ENCODE measurements at places on chromosomes 7 and 10.

- DNase-seq = no peak
Observed at GRCh38 chr7:2849941-2850766, 6.0 kb upstream of the GNA12 start.

DNA sequence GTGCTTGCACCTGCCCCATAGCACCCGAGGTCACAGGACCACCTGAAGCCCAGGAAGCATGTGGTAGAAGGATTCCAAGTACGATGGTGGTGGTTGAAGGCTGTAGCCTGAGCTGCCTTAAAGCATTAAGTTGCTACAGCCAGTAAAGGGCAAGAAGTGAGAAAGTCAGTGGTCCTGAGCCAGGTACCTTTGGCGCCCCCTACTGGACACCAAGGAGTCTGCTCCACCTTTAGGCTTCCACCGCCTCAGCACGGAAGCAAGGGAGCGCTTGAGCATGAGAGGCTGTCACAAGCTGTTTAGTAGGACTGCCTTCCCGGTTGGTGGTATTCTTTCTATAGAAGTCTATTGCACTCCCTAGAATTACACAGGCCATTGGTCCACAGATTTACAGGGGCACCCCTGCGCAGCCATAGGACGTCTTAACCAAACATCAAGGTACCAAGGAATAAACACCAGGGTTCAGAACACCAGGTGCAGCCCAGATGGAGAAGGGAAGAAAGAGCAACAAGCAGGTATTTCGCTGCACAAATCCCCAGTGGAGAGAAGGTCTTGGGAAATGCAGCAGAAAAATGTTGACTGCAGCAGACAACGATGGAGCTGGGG lies 2.2 kb downstream of the CRTAC1 start:
- peak; percentile 40 for DNase-seq

GRCh38 chr7:47385536-47386125 lies 196.3 kb downstream of the TNS3 start:
- no peak for DNase-seq

GRCh38 chr7:38975944-38976392 lies 1.7 kb upstream of the POU6F2 start:
- DNase-seq = no peak

DNA sequence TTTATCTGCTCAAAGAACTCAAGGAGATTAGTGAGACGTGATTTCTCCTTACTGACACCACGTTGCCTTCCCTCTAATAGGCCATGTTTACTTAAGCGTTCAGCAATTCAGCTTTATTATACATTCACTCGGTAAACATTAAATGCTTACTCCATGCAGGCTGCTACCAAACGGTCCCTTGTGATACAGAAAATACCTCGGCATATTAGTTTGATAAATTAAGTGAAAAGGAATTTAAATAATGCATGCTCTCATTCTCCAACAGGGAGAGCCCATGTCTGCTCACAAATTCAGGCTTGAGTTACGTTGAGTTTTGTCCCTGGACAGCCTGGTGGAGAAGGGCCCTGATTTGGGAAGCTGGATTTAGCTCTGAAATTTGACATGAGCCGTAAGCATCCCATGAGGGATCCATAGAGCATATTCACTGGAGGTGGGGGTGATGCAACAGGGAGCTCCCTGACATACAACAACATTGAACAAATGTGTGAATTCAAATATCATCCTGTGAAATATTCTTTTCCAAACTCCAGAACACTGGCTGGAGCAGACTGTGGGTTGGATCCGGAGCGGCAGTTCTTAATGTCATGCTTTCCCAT lies 86.3 kb downstream of the TBXAS1 start:
- no peak for DNase-seq

DNA sequence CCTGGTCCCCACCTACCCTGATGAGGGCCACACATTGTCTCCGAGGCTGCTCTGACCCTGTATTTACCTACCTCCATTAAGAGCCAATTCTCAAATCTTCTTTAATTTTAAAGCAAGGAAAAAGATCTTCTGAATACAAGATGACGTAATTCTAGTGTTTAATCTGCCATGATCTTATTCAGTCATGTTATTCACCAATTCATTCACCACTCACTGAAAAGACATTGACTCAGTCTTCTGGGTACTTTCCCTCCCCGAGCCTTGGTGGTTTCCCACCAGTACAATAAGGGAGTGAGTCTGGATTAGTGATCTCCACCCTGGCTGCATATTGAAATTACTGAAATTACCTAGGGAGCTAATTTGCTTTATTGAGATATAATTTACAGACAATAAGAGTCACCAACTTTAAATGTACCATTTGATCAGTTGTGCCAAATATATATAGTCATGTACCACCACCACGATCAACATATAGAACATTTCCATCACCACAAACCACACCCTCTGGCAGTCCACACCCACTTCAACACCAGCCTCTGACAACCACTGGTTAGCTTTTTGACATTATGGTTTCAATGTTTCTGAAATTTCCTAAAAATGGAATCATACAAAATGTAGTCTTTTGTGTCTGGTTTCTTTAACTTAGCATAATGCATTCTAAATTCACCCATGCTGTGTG lies 117.5 kb upstream of the UNC5B start:
- peak; percentile 13 for DNase-seq

DNA sequence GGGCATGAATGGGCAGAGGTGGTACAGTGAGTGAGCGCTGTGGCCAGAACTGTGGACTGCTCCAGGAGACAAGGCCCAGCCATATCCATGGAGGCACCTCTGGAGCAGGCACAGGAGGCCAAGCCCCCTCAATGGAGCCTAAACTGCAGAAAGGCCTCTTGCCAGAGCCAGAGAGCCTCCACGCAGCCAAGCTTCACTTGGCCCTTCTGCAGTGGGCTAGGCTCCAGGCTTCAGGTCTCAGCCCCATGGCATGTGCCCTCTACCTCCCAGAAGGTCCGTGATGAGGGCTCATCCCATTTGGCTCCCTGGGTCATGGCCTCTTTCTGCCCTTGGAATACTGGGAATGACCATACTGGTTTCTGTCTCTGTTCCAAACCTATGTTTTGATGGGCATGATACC lies 8.9 kb downstream of the PDE1C start:
- DNase-seq = no peak

GRCh38 chr7:83593921-83594475 lies 54.9 kb downstream of the SEMA3E start:
- DNase-seq = no peak

GRCh38 chr7:3140834-3141233 lies 97.2 kb upstream of the CARD11 start:
- no peak for DNase-seq

DNA sequence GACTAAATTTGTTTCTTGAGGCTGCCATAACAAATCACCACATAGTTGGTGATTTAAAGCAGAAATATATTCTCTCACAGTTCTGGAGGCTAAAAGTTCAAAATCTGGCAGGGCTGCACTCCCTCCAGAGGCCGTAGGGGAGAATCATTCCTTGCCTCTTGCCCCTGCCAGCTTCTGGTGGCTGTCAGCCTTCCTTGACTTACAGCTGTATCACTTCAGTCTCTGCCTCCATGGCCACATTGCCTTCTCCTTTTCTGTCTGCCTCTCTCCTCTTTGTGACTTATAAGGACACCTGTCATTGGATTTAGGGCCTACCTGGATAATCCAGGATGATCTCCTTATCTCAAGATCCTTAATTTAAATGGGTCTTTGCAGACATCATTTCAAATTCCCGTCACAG lies 5.8 kb upstream of the LRRC4 start:
- no peak for DNase-seq

GRCh38 chr7:33457039-33457438 lies 327.7 kb downstream of the BBS9 start:
- no peak for DNase-seq

DNA sequence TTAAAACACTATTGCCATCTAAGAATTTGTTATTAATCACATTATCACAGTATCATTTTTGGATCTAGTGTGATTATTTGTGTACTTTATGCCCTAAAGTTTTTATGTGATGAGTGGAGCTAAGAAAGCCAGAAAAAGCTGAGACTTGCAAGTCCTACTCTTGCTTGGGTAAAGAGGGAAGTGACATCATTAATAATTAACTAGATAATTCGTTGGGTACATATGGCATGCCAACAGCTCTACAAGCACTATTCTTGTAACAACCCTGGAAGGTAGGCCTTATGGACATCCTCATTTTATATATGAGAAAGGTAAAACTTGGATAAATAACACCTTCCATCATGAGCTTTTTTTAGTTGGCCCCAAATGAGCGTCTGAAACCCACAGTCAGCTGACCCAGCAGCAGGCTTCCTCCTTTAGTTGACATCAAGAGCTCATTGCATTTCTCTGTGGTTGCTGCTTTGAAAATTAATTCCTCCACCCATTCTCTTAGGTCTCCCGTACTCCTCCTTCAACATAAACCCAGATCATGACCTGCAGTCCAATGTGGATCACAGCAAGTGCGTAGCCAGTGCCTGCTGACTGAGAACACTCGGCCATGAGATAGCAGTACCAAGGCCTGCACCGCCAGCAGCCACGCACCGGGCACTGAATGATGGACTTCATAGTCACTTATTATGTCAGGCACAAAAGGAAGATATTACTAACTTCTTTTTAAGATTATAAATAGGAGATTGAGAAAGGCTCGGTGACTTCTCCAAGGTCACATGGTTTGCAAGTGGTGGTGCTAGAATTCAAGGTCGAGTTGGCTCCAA lies 292.0 kb upstream of the AOAH start:
- peak; percentile 2 for DNase-seq
